Keratinocyte (primary cell): ENCODE measurements at places on chromosomes 2 and 18.
A peak's percentile ranks its signal among the peaks of the same experiment; 100 is the strongest.

- DNase-seq = no peak
These were observed 36.2 kb downstream of the ZAP70 start for GRCh38 chr2:97749581-97749980.

DNA sequence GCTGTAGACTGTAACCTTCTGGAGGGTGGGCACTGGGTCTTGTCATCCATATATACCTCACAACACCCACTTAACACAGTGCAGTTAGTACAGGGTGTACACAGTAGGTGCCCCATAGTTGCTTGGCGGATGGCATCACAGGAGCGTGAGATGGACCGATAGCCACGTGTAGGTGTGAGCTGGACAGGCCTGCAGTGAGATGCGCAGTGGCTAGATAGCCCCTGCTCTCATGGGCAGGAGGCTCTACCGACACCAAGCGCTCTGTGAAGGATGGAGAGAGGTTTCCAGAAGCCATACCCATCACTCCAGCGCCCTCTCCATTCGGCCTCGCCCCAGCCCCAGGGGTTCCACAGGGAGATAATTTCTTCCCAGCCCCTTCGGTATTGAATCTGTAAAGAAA is 49.5 kb downstream of the CAPN13 start:
- DNase-seq = no peak

GRCh38 chr2:166563894-166564293 is 69.8 kb upstream of the SCN7A start:
- no peak for DNase-seq

GRCh38 chr2:138084206-138084605 is 119.9 kb downstream of the HNMT start:
- no peak for DNase-seq

GRCh38 chr2:16248571-16249105 is 308.3 kb downstream of the MYCN start:
- no peak for DNase-seq

DNA sequence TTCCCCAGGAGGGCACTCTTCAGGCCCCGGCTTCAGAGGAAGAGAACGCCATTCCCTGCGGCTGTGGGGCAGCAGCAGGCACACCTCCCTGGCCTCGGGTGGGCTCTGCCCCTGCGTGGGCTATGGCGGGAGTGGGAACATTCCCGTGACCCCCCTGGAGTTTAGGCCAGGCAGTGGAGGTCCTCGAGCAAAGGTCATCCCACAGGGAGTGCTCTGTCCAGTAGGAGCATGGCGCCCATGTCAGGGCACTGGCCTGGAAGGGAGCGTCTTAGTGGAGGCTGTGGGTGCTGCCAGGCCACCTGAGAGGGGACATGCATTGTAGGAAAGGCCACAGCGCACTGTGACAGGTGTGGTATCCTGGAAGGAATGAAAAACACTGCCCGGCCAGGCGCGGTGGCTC is 9.2 kb upstream of the NFATC1 start:
- no peak for DNase-seq

GRCh38 chr2:164847981-164848741 is 6.5 kb upstream of the COBLL1 start:
- DNase-seq = peak; percentile 46

- DNase-seq = no peak
These were observed 848 bp downstream of the VRK2 start for GRCh38 chr2:58047373-58047935.

DNA sequence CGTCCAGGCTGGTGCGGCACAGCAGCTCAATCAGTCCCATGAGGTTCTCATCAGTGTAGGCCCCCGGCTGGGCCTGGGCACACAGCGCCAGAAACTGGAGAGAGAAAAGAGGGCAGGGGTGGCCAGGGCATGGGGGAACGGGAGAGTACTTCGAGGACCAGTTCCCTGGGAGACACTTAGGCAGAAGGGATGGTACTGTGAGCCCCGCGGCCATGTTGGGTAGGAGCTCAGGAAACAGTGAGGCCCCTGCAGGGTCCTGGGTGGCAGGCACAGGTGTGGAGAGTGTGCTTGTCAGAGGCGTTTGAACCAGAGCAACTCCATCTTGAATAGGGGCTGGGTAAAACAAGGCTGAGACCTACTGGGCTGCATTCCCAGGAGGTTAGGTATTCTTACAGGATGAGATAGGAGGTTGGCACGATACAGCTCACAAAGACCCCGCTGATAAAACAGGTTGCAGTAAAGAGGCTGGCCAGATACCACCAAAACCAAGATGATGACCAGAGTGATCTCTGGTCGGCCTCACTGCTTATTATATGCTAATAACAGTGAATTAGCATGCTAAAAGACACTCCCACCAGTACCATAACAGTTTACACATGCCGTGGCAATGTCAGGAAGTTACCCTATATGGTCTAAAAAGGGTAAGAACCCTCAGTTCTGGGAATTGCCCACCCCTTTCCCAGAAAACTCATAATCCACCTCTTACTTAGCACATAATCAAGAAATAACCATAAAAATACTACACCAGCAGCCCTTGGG is 51.9 kb upstream of the SEMA4C start:
- DNase-seq = no peak

DNA sequence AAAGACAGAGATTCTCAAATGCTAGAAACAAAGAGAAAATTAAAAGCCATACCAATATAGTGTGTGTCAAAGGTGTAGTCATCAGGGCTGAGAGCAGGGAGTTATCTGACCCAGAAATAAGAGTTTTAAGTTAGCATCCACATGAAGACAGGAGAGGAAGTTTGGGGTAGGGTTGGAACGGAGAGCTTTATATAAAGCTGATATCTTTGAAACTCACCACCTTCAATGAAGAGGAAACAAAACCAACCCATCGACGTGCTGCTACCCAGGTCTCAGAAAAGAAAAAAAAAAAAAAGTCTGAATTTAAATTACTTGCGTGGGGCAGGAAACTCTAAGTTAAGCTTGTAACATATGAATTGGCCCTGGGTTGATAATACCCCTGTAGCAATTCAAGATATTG is 42.4 kb downstream of the ARL4C start:
- no peak for DNase-seq

DNA sequence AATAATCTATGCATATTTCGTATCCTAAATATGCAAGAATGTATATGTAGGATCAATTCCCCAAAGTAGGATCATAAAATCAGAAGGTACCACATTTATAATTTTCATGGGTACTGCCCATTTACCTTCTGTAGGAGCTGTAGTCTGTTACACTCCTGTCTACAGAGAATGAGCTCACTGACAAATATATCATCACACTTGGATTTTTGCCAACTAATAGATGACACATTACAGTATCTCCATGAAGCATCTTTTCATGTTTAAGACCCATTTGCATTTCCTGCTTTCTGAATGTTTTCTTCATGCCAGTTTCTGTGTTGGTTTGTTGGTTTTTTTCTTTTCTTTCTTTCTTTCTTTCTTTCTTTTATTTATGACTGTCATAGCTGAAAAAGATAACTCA is 70.9 kb upstream of the EML6 start:
- DNase-seq = no peak

GRCh38 chr2:120858361-120859106 is 122.9 kb downstream of the GLI2 start:
- DNase-seq = no peak

DNA sequence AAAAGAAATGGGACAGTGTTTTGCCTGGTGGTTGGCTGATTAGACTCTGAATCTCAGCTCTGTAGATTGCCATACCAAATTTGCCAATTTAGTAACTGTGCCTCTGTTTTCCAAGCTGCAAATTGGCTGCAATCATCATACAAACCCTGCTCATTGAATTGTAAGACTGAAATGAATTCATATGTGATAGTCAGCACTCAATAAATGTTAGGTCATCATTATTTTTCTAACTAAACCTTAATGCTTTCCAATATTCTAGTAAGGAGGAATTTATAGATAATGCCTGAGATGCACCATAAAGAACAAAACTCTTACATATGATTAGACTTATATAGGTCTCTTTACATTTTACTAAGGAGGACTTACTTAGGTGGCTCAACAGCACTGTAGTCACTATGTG is 85.3 kb downstream of the DNER start:
- no peak for DNase-seq

DNA sequence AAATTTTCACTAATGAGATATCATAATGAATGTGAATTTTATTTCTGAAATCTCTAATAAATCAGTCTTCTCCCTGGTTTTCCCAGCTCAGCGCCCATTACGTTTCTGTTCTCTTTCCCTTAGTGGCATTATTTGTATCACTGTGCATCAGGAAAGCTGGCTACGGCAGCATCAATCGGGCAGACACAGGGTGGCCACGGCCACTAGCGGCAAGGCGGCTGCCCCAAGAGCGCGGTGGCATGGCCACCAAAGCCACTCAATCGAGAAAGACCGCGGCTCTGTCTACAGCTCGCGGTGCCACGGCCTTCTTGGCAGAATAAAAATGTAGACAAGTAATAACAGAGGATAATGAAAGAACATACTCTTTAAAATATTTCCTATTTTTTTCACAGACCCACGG is 168.0 kb downstream of the RPIA start:
- no peak for DNase-seq

- DNase-seq = no peak
These were observed 33.7 kb downstream of the GFPT1 start for GRCh38 chr2:69353360-69353759.

GRCh38 chr2:12168354-12168753 is 421.9 kb downstream of the LPIN1 start:
- DNase-seq = no peak
